ENCODE measurements at places on chromosomes 5 and 9. TPM values are rescaled to one million over a fixed set of nuclear protein-coding genes. Genes with fewer than 3 reads are reported as not detected.

The RNF208 gene
- total RNA-seq, result 1.9 TPM

The CDKN2B gene
- total RNA-seq, result 0.31 TPM

The SLC6A7 gene
- total RNA-seq, result 1.9 TPM

The NSMF gene
- 66.7 TPM for total RNA-seq

The NRG2 gene
- total RNA-seq, result 8.1 TPM

The KCNT1 gene
- total RNA-seq, result 6.9 TPM

The KLF4 gene
- total RNA-seq, result 2.2 TPM

The BHMT2 gene
- total RNA-seq, result not detected

The STKLD1 gene
- 1.6 TPM for total RNA-seq

The FXN gene
- 3.1 TPM for total RNA-seq

The PRDM9 gene
- total RNA-seq, result not detected

The LRRC8A gene
- total RNA-seq, result 25.7 TPM

The TRIM41 gene
- 13.5 TPM for total RNA-seq

The CFAP157 gene
- total RNA-seq, result 0.94 TPM

The CACNA1B gene
- 62.0 TPM for total RNA-seq

The ZNF483 gene
- total RNA-seq, result 45.7 TPM

The ANKDD1B gene
- 1.3 TPM for total RNA-seq

The C9orf50 gene
- total RNA-seq, result not detected

The F2RL2 gene
- 0.31 TPM for total RNA-seq

The REXO4 gene
- 14.7 TPM for total RNA-seq

The KIF12 gene
- total RNA-seq, result 1.3 TPM

The DMGDH gene
- total RNA-seq, result 3.1 TPM

The MYOZ3 gene
- total RNA-seq, result 2.2 TPM

The CCL28 gene
- 0.94 TPM for total RNA-seq

The WHRN gene
- total RNA-seq, result 1.9 TPM

The SPINK7 gene
- total RNA-seq, result not detected

The PCDHGA8 gene
- total RNA-seq, result 30.0 TPM

The HARS2 gene
- 47.9 TPM for total RNA-seq

The OTP gene
- total RNA-seq, result not detected

The BRINP1 gene
- total RNA-seq, result 69.2 TPM

The PCDHGB6 gene
- 35.4 TPM for total RNA-seq

The SLC4A9 gene
- not detected for total RNA-seq
